ENCODE measurements at places on chromosomes 2 and 18.

- DNase-seq: no peak
Observed at GRCh38 chr2:28420722-28421121, 28.1 kb downstream of the FOSL2 start.

DNA sequence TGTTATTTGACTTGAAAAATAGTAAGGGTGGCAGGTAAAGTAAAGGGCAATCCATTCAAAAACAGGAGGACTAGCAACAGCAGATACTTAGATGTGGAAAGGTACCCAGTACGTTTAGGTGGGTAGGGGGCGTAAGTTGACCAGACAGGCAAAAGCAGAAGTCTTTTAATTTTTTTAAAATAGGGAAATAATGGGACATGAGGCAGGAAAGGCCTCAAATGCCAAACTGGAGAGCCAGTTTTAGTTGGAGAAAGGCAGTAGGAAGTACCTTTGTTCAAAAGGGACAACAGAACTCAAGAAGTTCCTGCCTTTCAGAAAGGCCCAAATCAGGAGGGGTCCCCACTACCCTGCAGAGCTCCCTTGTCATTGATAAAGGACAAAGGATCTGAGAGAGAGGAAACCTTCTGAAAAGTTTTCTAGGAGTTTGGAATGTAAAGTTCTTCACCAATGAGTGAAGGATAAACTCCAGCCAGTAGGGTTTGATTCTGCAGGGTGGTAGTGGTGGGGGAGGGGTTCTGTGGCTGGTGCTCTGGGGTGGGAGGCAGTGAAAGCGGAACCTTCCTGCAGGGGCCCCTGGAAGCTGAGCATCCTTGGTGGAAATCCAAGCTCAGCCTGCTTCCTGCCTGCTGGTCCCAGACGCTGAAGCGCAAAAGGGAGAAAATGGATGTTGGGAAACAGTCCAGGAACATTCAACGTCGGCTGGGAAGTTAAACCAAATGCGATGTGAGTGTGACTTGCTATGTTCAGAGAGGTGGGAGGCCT is 40.1 kb downstream of the TMEM17 start:
- DNase-seq: no peak

- no peak for DNase-seq
Observed at GRCh38 chr18:74284191-74284979, 7.4 kb downstream of the CYB5A start.

DNA sequence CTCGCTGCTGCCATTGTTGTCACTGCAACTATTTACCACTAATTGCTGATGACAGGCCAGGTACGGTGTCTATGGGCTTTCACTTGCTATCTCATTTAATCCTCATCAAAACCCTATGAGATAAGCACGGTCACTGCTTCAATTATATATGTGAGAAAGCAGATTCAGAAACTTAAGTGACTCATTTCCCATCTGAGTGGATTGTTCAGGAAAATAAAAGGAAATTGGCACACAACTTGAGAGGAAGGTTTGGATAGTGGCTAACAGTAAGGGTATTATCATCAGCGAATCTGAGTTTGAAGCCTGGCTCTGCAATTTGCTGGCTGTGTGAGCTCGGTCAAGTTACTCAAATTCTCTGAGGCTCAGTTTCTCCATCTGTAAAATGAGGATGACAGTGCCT is 196.0 kb downstream of the KCNS3 start:
- no peak for DNase-seq

GRCh38 chr2:221170548-221170947 is 401.6 kb downstream of the EPHA4 start:
- DNase-seq: no peak

DNA sequence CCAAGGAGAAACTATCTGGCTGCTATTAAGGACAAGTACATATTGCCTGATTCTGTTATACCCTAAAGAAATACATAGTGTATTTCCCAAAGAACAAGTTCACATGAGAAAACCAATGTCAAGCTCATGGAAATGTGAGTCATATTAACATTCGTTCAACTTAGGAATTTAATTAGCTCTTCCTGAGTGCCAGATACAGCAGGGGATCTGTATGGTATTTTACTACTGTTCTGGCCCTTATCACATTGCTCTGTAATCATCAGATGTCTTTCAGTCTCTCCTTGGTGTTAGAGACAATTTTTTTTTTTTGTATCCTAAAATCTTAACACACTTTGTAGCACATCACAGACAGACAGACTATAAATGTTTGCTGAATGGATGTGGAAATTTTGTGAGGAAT is 395.0 kb upstream of the CRIM1 start:
- no peak for DNase-seq

- peak; percentile 80 for DNase-seq
Observed at GRCh38 chr2:122960759-122961641, 1064.1 kb upstream of the CNTNAP5 start.
